ENCODE measurements at places on chromosomes 5 and 9.

GRCh38 chr5:146451411-146451810 lies 4.3 kb downstream of the TCERG1 start:
- H3K27ac ChIP-seq: no peak overlapping the region
- H3K36me3 ChIP-seq: no peaks in the 10 kb centered on the region

GRCh38 chr5:108141676-108142075 lies 240.2 kb downstream of the FBXL17 start:
- no peak overlapping the region for H3K4me3 ChIP-seq
- H3K27me3 ChIP-seq: no peaks in the 10 kb centered on the region
- H3K36me3 ChIP-seq: no peaks in the 10 kb centered on the region
- H3K4me1 ChIP-seq: peaks cover 17% of the 10 kb centered on the region
- DNase-seq: no peak
- no peak overlapping the region for H3K27ac ChIP-seq

DNA sequence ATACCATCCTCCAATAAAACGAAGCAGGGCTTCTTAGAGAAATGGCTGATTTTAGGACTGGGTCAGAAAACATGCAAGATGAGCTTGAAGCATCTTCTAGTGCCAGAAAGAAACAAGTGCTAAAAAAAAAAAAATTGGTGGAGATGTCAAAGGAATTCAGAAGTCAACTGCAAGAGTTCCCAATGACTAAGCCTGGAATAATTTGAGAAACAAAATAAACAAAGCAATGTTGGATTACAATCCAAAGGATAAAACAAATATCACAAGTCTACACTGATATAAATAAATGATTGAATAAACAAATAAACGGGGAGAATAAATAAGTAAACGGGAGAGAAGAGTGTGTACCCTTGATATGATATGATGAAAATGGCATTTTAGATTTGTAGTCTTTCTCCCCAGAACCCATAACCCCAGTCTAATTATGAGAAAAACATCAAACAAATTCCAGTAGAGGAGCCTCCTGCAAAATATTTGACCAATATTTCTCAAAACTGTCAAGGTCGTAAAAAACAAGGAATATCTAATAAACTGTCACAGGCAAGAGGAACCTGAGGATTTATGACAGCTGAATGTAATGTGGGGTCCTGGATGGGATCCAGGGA lies 63.5 kb upstream of the CCL21 start:
- H3K4me1 ChIP-seq: no peaks in the 10 kb centered on the region
- H3K27me3 ChIP-seq: no peaks in the 10 kb centered on the region
- DNase-seq: no peak
- no peak overlapping the region for H3K27ac ChIP-seq
- H3K4me3 ChIP-seq: no peak overlapping the region

DNA sequence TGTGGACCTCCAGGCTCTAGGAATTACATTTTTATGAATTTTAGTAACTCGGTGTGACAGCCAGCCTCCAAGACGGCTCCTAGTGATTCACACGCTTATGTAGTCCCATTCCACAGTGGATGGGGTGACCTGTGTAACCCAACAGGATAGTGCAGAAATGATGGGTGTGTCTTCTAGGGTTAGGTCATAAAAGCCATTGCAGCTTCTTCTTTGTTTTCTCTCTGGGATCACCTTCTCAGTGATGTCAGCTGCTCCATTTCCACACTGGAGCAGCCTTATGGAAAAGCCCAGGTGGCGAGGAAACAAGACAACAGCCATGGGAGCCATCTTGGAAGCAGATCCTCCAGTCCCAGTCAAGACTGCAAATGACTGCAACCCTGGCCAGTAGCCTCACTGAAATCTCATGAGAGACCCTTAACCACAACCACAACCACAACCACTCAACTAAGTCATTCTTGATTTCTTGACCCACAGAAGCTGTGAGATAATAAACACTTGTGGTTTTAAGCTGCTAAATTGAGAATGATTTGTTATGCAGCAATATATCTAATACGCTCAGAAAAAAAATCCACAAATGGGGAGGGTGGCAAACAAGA lies 5.1 kb upstream of the GNPDA1 start:
- H3K36me3 ChIP-seq: no peaks in the 10 kb centered on the region
- H3K4me3 ChIP-seq: no peak overlapping the region
- no peaks in the 10 kb centered on the region for H3K27me3 ChIP-seq
- no peak overlapping the region for H3K27ac ChIP-seq
- H3K4me1 ChIP-seq: peaks cover 26% of the 10 kb centered on the region
